ENCODE measurements at places on chromosomes 4 and X. TPM values are rescaled to one million over a fixed set of nuclear protein-coding genes. Genes with fewer than 3 reads are reported as not detected.

The CLIC2 gene
- 5.4 TPM for polyA plus RNA-seq

The MEPE gene
- not detected for polyA plus RNA-seq

The C1QTNF7 gene
- polyA plus RNA-seq: 0.84 TPM

The FGG gene
- not detected for polyA plus RNA-seq

The CLDN34 gene
- not detected for polyA plus RNA-seq

The ATRX gene
- 24.6 TPM for polyA plus RNA-seq

DNA sequence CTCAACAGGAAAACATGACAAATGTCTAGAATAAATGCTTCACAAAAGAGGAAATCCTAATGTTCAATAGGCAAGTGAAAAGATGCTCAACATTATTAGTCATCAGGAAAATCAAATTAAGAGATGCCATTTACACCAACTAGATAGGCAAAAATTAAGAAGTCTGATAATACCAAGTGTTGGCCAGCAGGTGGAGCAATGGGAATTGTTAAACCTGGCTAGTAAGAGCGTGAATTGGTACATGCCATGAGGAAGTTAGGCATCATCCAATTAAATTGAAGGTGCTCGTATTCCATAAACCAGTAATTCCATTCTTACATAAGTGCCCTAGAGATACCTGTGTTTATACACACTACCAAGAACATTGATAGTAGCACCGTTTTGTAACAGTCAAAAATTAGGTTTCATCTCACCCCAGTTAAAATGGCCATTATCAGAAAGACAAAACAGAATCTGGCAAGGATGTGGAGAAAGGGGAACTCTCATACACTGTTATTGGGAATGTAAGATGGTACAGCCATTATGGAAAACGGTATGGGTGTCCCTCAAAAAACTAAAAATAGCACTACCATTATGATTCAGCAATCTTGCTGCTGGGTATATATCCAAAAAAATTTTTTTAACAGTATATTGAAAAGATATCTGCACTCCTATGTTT is 14.0 kb upstream of the ZCCHC18 start:
- DNase-seq: no peak
- no peak overlapping the region for H3K27ac ChIP-seq
- H3K27me3 ChIP-seq: no peaks in the 10 kb centered on the region
- H3K36me3 ChIP-seq: no peaks in the 10 kb centered on the region

GRCh38 chrX:53018627-53019026 is 30.0 kb upstream of the GPR173 start:
- H3K27me3 ChIP-seq: no peaks in the 10 kb centered on the region
- DNase-seq: no peak
- no peaks in the 10 kb centered on the region for H3K36me3 ChIP-seq
- H3K27ac ChIP-seq: no peak overlapping the region

DNA sequence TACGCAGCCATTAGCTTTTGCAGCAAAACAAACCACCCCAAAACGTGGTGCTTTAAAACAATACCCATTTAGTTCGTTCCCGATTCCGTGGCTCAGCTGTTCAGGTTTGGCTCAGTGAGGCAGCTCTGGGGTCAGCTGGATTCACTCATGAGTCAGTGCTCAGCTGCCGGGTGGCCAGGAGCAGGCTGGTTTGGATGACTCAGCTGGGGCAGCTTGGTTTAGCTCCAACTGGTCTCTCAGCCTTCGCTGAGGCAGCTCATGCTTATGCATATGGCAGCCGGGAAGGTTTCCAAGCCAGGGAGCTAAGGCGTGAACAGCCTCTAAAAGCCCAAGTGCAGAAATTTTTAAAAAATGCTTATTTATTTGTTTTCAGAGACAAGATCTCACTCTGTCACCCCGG is 13.3 kb upstream of the CD99 start:
- no peak overlapping the region for H3K27ac ChIP-seq
- H3K4me3 ChIP-seq: no peak overlapping the region
- DNase-seq: peak; percentile 88
- H3K4me1 ChIP-seq: peaks cover 2% of the 10 kb centered on the region
- H3K36me3 ChIP-seq: no peaks in the 10 kb centered on the region

DNA sequence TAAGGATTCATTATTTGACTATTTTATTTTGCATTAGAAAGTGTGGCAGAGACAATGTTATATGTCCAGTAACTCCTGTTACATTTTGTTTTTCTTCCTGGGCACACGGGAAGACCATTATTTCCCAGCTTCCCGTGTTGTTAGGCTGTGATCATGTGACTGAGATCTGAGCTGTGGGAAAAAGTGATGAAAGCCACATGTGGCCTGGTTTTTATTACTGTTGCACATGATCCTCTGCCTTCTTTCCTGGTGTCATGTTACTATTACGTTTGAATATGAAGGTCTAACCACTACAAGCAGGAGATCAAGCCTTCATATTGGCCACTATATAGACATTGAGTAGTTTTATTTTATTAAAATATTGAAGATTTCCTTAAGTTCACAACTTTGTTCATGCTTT is 28.2 kb upstream of the MID1 start:
- H3K27ac ChIP-seq: no peak overlapping the region
- no peak overlapping the region for H3K4me3 ChIP-seq
- DNase-seq: no peak
- no peaks in the 10 kb centered on the region for H3K36me3 ChIP-seq
- H3K4me1 ChIP-seq: no peaks in the 10 kb centered on the region
- H3K27me3 ChIP-seq: no peaks in the 10 kb centered on the region

DNA sequence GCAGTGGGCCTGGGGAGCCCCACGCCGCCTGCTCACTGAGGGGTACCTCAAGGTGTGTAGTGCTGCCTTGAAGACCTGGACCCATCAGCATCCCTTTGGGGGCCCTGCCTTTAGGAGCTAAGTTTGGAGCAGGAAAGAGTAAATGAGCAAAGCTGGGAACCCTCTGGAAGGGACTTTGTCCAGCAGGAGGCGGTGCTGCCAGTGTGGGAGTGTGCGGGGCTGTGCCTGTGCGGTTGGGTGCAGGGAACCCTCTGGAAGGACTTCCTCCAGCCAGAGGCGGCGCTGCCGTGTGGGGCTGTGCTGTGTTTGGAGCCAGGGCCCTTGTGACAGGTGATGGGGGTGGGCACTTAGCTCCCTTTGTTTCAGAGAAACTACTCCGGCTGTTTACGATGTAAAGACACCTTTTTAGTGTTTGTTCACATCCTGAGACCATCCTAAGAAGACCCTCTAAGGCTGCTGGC is 25.8 kb downstream of the RGS12 start:
- no peak overlapping the region for H3K27ac ChIP-seq
- peaks cover 22% of the 10 kb centered on the region for H3K36me3 ChIP-seq
- no peak for DNase-seq

GRCh38 chrX:150361070-150361776 is 1.9 kb upstream of the MAMLD1 start:
- no peaks in the 10 kb centered on the region for H3K27me3 ChIP-seq
- H3K36me3 ChIP-seq: no peaks in the 10 kb centered on the region
- peak overlapping the region; percentile 59 for H3K4me3 ChIP-seq
- H3K27ac ChIP-seq: no peak overlapping the region

- H3K27ac ChIP-seq: no peak overlapping the region
- H3K27me3 ChIP-seq: no peaks in the 10 kb centered on the region
- no peak for DNase-seq
- H3K4me1 ChIP-seq: no peaks in the 10 kb centered on the region
- H3K36me3 ChIP-seq: no peaks in the 10 kb centered on the region
Observed at GRCh38 chrX:2855761-2856160, 27.0 kb downstream of the GYG2 start.

DNA sequence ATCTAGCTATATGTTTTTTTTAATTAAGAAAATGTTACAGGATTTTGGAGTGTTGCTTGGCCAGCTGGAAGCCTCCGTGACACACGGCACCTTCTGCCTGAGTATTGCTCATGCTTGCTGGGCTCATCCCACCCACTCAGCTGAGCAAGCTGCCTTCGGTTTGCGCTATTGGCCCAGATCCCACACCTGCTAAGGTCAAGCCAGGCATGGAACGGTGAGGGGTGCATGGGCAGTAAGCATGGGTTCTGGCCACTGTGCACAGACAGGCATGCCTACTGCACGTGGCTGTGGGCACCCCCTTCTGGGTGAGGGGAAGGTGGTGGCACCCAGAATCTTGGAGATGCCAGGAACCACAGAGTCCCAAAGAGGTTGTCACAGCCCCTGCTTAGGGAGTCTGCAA is 1178.4 kb upstream of the PCDH7 start:
- no peaks in the 10 kb centered on the region for H3K27me3 ChIP-seq
- H3K36me3 ChIP-seq: no peaks in the 10 kb centered on the region
- no peaks in the 10 kb centered on the region for H3K4me1 ChIP-seq
- DNase-seq: peak; percentile 45
- no peak overlapping the region for H3K4me3 ChIP-seq
- no peak overlapping the region for H3K27ac ChIP-seq

- H3K4me1 ChIP-seq: no peaks in the 10 kb centered on the region
- no peaks in the 10 kb centered on the region for H3K27me3 ChIP-seq
- DNase-seq: no peak
- H3K27ac ChIP-seq: no peak overlapping the region
- H3K4me3 ChIP-seq: no peak overlapping the region
Observed at GRCh38 chr4:153161226-153161963, 42.8 kb upstream of the TRIM2 start.

DNA sequence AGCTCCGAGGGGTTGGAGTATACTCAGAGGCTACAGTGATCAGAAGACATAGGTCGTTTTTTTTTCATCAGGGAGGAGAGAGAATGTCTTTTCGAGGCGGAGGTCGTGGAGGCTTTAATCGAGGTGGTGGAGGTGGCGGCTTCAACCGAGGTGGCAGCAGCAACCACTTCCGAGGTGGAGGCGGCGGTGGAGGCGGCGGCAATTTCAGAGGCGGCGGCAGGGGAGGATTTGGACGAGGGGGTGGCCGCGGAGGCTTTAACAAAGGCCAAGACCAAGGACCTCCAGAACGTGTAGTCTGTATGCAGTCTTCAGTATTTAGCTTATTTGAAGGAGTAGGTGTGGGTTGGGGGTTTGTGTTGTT is 500 bp downstream of the GAR1 start:
- DNase-seq: no peak
- peaks cover 17% of the 10 kb centered on the region for H3K4me1 ChIP-seq
- no peaks in the 10 kb centered on the region for H3K27me3 ChIP-seq
- H3K4me3 ChIP-seq: peak overlapping the region; percentile 89
- peak overlapping the region; percentile 91 for H3K27ac ChIP-seq

GRCh38 chrX:77820091-77820727 is 34.2 kb upstream of the ATRX start:
- no peaks in the 10 kb centered on the region for H3K4me1 ChIP-seq
- no peak overlapping the region for H3K27ac ChIP-seq
- no peak for DNase-seq
- H3K27me3 ChIP-seq: no peaks in the 10 kb centered on the region
- H3K4me3 ChIP-seq: no peak overlapping the region

- H3K27me3 ChIP-seq: no peaks in the 10 kb centered on the region
- no peak overlapping the region for H3K4me3 ChIP-seq
- no peak for DNase-seq
- H3K4me1 ChIP-seq: no peaks in the 10 kb centered on the region
- H3K36me3 ChIP-seq: no peaks in the 10 kb centered on the region
- no peak overlapping the region for H3K27ac ChIP-seq
Observed at GRCh38 chr4:179544496-179544895, 2102.3 kb upstream of the AGA start.

DNA sequence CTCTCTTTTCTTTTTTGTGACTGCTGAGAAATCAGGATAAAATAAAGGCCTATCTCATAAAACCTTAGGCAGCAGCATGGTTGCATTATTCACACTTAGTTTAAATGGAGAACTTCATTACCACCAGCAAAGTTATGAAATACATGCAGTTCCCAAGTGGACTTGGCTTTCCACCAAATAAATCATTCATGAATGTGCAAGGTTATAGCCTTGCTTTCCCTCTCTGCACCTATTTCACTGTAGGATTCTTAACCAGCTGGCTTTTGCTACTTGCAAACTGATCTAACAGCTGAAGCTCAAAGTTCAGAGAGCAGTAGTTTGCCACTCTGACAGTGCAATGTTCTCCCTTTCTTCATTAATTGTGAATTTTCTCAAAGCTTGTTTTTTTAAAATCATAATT is 140.1 kb upstream of the SMIM31 start:
- H3K4me3 ChIP-seq: no peak overlapping the region
- no peaks in the 10 kb centered on the region for H3K4me1 ChIP-seq
- no peak overlapping the region for H3K27ac ChIP-seq
- no peaks in the 10 kb centered on the region for H3K36me3 ChIP-seq
- no peak for DNase-seq

DNA sequence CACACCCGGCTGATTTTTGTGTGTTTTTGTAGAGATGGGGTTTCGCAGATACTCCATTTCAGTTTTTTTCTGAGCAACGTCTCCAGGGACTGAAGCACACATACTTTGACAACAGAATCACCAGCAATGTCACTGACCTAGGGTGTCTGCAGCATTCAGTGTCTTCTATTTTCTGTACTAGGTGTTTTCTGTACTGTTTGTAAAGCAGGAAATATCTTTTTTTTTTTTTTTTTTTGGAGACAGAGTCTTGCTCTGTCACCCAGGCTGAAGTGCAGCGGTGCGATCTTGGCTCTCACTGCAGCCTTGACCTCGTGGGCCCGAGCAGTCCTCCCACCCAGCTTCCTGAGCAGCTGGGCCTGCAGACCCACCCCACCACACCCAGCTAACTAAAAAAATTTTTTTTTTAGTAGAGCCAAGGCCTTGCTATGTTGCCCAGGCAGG is 8.9 kb downstream of the ADD1 start:
- peak; percentile 67 for DNase-seq
- H3K4me3 ChIP-seq: no peak overlapping the region
- H3K4me1 ChIP-seq: peaks cover 86% of the 10 kb centered on the region
- peaks cover 24% of the 10 kb centered on the region for H3K36me3 ChIP-seq

GRCh38 chr4:89100853-89101252 is 10.5 kb upstream of the TIGD2 start:
- H3K4me3 ChIP-seq: no peak overlapping the region
- H3K4me1 ChIP-seq: no peaks in the 10 kb centered on the region
- no peaks in the 10 kb centered on the region for H3K36me3 ChIP-seq
- H3K27ac ChIP-seq: no peak overlapping the region
- no peak for DNase-seq

DNA sequence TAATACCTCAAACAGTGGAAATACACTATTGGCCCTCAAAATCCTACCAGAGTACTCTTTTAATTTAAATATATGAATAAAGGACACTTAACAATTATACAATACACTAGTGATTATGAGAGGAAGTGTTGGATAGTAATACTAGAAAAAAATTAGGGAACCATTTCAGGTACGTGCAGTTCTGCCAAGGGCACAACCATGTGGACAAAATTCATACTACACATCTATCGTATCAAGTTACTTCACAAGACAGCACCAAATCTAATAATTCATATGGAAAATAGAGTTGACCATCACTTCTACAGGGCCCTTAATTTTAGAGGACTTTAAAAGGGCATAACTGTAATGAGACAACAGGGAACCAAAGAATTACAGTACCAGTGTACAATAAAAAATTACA is 69.2 kb upstream of the ZCCHC13 start:
- no peak overlapping the region for H3K4me3 ChIP-seq
- no peak overlapping the region for H3K27ac ChIP-seq
- no peak for DNase-seq

- no peak overlapping the region for H3K27ac ChIP-seq
- H3K4me3 ChIP-seq: no peak overlapping the region
- no peaks in the 10 kb centered on the region for H3K4me1 ChIP-seq
- H3K27me3 ChIP-seq: no peaks in the 10 kb centered on the region
Observed at GRCh38 chr4:185304944-185305690, 90.6 kb downstream of the LRP2BP start.

- H3K27ac ChIP-seq: no peak overlapping the region
- no peak overlapping the region for H3K4me3 ChIP-seq
- no peak for DNase-seq
- H3K36me3 ChIP-seq: no peaks in the 10 kb centered on the region
- H3K4me1 ChIP-seq: no peaks in the 10 kb centered on the region
- H3K27me3 ChIP-seq: no peaks in the 10 kb centered on the region
Observed at GRCh38 chr4:1269209-1269608, 20.3 kb upstream of the CTBP1 start.

- DNase-seq: no peak
- no peaks in the 10 kb centered on the region for H3K36me3 ChIP-seq
- peak overlapping the region; percentile 73 for H3K27ac ChIP-seq
- H3K4me1 ChIP-seq: peaks cover 24% of the 10 kb centered on the region
- H3K27me3 ChIP-seq: no peaks in the 10 kb centered on the region
- H3K4me3 ChIP-seq: no peak overlapping the region
Observed at GRCh38 chr4:87068583-87069021, 133.8 kb downstream of the AFF1 start.

Measured in heart left ventricle (tissue), 16 donors.